ENCODE measurements at places on chromosomes 7 and 10.
A peak's percentile ranks its signal among the peaks of the same experiment; 100 is the strongest.

- DNase-seq = no peak
Observed at GRCh38 chr10:104574838-104575237, 66.3 kb upstream of the SORCS3 start.

GRCh38 chr7:121872831-121873288, at the start of gene PTPRZ1:
Gene PTPRZ1, plus strand, starts transcription at chr7:121873161. Its CDS starts 339 bp downstream, at chr7:121873500.
- DNase-seq = peak; percentile 58

DNA sequence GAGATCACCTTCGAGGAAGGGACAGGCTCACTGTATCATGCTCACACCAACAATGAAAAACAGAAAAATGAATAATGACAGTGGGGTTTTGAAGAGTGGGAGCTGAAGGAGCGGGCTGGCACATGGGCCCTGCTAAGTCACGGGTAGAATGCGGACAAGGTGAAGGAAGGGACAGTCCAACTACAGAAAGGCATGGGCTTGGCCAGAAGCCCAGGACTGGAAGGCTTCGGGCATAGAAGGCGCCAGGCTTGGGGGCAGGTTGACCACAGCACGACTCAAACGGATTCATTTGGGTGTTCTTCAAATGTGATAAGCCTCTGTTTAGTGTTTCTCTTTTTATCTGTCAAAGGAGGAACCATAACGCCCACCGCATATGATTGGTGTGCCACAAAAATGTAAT, 509.5 kb downstream of the CCSER2 start:
- no peak for DNase-seq

DNA sequence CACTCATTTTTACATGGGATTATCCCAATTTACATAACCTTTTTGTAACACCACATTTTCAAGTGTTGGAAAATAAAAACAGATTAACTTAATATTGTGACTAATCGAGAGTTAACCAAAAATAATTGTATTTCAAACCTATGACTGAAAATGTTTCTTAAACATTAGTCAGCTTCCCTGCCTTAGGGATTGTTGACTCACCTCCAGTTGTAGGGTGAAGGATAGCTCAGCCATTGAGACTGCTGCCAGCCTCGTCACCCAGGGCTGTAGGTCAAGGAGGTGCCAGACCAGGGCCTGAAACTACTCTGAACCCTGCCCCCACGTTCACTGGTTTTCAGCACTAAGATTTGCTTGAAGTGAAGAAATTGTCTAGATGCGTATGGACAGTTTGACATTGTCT, 351.2 kb downstream of the GFRA1 start:
- no peak for DNase-seq

- DNase-seq = no peak
Observed at GRCh38 chr7:99092064-99092720, 51.7 kb downstream of the SMURF1 start.

GRCh38 chr7:150901160-150902035, 49.1 kb downstream of the AOC1 start:
- peak; percentile 54 for DNase-seq

- no peak for DNase-seq
Observed at GRCh38 chr10:126229686-126230085, 158.6 kb downstream of the ADAM12 start.

- DNase-seq = no peak
Observed at GRCh38 chr7:30751696-30752273, at the start of gene INMT. Gene INMT, plus strand, starts transcription at chr7:30752135. Its CDS starts 16 bp downstream, at chr7:30752151.

DNA sequence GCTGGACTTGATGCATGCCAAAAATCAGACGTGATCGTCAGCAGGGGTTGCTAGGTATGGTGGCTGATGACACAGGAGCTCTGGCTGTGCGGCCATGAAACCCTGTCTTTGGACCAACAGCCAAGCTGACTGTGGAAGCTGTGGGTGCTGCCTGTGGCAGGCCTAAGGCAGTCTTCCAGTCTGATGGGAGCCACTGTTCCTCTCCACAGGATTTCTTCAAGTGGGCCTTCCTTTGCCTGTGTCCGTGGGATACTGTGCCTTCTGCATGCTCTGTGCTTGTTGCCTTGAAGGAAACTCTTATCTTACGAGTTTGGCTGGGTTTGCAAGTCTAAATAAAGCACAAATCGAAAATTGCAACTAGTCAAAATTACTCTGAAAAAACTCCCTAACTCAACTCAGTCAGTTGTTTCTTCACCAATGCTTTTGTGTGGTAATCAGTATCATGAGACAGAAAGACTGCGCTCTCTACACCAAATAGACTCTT, 101.9 kb upstream of the PDLIM1 start:
- DNase-seq = no peak

GRCh38 chr10:21141946-21142492, 244.9 kb upstream of the NEBL start:
- no peak for DNase-seq

GRCh38 chr7:19928247-19928646, 154.8 kb upstream of the TMEM196 start:
- DNase-seq = no peak

GRCh38 chr7:29095631-29096445, 50.5 kb downstream of the CPVL start:
- no peak for DNase-seq

DNA sequence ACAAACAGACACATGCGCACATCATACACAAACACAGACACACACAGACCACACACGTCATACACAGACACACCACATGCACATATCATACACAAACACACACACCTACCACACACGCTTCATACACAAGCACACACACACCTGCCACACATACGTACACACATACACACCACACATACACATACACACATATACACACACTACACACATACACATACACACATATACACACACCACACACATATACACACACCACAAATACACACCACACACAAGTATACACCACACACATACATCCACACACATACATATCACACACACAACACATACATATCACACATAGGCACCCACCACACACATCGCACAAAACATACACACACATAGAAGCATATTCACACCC, 224.7 kb downstream of the SKAP2 start:
- DNase-seq = no peak

GRCh38 chr10:34524369-34525091, 290.6 kb downstream of the PARD3 start:
- DNase-seq = no peak

DNA sequence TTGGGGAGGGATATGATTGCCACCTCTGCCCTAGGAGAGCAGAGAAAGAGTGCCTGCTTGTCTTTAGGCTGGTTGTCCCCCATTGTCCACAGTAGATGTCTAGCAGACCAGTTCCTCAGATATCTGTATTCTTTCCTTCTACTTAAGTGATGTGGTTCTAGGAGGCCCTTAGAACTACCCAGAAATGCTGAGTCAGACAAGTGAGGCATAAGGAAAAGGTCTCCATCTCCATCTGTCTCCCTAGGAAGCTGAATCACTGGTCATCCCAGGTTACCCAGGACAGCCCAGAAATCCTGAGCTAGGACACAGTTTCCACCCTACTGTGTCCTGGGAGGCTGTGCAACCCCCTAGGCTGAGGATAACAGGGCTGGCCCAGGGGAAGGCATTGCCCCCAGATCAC, 93.4 kb upstream of the INHBA start:
- no peak for DNase-seq

- no peak for DNase-seq
Observed at GRCh38 chr7:51764976-51765375, 448.4 kb upstream of the COBL start.

DNA sequence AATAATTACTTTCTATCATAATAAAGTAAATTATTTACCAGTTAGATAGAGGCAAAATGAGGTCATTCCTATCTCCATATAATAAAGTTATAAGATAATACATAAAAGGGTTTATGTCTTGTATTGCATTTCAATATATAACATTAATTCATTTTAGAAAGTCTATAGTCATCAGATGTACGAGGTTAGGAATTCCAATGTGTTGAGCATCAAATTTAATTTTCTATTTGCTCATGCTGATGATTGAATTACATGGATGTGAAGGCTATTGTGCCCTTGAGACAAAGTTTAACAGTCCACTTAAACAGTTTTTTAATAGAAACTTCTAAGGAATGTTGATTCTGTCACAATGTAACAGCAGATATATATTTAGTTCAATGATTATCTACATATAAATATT, 678.3 kb upstream of the LRRN3 start:
- no peak for DNase-seq

GRCh38 chr7:132199626-132200025, 376.6 kb downstream of the PLXNA4 start:
- no peak for DNase-seq

GRCh38 chr7:87056346-87056745, 3.1 kb downstream of the ELAPOR2 start:
- no peak for DNase-seq

GRCh38 chr7:50505553-50506210, 55.5 kb upstream of the FIGNL1 start:
- DNase-seq = no peak

GRCh38 chr7:41917-42565, 150.3 kb upstream of the FAM20C start:
- no peak for DNase-seq

- DNase-seq = no peak
Observed at GRCh38 chr10:102281102-102281487, 35.8 kb downstream of the GBF1 start.

DNA sequence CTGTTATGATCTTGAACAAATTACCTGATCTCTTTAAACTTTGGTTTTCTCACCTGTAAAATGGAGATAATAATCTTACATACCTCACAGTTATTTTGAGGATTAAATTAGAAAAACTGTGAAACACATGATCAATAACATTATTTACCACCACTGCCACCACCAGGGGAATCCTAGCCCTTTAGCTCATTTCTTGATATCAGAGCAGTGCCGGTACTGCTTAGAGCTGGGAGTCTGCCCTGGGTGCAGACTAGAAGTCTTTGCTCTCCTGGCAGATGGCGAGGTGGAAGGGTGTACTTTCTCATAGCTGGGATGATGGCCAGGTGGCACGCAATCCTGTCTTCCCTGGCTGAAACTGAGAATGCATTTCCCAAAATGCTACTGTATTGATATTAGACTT, 12.7 kb upstream of the EFCAB10 start:
- peak; percentile 58 for DNase-seq

- DNase-seq = no peak
Observed at GRCh38 chr7:81753392-81753791, 16.5 kb downstream of the HGF start.

DNA sequence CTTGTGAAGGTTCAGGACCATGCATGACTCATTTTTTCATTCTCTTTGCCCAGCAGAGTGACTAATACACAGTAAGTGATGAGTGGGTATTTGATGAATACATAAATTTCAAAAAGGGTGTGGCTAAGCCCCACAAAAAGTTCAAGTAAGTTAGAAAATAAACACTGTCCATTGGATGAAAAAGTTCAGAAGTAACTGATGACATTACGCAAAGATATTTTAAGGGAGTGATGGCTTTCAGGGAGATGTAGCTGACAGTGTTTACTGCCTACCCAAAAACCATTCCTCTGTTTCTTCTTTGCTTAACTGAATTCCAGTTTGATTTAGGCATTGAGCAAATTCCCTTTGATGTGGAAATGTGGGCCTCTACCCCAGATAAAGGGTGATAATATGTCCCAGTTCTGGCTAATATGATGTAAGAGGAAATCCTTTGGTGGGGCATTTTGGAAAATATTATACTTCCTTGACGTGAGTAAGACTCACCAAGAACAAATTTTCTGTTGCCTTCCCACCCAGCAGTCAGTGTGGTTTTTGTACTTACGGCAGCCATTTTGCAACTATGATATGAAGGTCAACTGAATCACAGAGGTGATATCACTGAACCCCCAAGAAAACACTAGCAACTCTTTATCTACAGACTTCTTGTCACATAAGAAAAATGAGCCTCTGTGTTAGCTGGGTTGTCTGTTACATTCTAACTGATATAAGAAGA, 29.0 kb upstream of the EBLN1 start:
- no peak for DNase-seq

DNA sequence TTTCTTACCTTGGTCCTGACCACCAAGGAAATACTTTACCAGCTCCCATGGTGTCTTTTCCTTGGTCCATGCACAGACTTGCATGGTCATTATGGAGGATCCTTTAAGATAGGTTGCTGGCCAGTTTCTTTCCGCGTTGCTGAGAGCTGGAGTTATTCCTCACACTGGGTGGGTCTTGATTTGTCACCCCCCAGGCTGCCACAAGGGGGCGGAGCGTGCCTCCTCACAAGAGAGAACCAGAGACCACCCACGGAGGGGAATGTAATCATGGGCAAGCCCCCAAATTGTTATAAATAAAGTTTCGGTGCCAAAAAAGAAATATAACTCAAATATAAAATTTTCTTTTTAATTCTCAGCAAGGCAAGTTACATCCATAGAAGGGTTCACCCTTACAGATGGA, 10.5 kb upstream of the TRIM24 start:
- DNase-seq = no peak

GRCh38 chr7:151265351-151265931, 16.9 kb upstream of the SMARCD3 start:
- DNase-seq = no peak

GRCh38 chr7:77316219-77316978, 99.8 kb downstream of the GSAP start:
- no peak for DNase-seq

DNA sequence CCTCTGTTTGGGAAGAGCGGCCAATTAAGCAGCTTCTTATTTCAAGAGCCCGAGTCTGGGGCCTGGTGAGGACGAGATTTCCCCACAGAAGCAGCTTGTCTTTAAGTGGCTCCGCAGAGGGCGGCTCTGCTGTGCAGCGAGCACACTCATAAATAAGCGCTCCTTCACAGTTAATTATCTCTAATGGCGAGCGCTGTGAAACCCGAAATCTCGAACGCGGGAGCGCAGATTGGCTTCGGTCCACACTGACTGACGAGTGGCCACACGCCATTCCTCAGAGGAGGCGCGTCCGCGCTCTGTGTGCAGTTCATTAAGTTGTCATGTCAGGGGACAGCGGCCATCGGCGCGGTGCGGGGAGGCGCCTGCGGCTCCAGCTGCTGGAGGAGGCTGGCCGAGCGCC, 560.9 kb downstream of the DNAJB6 start:
- DNase-seq = peak; percentile 83

- DNase-seq = no peak
Observed at GRCh38 chr10:101146392-101147251, 15.5 kb downstream of the TLX1 start.

GRCh38 chr7:37035631-37036030, 311.3 kb upstream of the AOAH start:
- no peak for DNase-seq

GRCh38 chr10:76973091-76974016, 664.3 kb downstream of the KCNMA1 start:
- no peak for DNase-seq

- DNase-seq = no peak
Observed at GRCh38 chr7:158186864-158187693, 400.5 kb downstream of the PTPRN2 start.
